ENCODE measurements at places on chromosomes 1 and 21.

- no peak for DNase-seq
Measured at GRCh38 chr1:213201380-213202155, 150.5 kb downstream of the RPS6KC1 start.

DNA sequence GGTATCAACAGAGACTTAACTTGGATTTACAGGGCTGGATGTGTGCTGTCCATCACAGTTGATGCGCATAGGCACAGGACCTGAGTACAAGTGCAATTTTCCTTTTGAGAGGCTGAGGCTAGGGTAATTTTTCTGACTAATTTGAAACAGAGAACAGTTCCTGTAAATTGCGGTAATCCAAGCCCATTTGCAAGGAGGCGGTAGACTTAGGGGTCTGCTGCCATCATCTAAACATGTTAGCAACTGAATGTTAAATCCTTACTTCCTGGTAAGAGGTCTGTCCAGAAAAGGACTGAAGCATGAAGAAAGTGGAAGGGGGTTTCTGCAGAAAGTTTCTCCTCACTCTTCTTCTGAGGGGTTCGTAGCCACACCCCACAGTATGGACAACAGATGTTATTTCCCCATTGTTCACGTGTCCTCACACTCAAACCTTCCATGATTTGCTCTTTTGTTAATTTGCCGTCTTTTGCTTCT is 23.7 kb upstream of the C1orf198 start:
- DNase-seq = no peak

GRCh38 chr1:9062846-9063245 is 6.6 kb downstream of the SLC2A5 start:
- no peak for DNase-seq

DNA sequence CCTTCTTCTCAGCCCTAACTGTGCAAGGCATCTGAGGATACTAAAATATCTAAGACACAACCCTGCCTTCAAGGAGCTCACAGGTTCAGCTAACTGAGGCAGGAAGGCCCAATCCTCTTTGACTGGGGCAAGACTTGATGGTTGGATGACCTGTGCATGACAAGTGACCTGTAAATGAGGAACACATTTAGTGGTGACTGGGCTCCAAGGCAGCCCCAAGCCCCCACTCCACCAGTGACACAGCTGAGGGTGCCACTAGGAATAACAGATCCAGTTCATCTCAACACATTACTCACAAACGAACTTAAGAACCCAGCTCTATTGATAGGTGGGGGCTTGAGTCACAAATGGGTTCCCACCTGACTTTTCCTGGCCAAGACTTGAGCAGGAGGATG is 244.7 kb upstream of the IRF2BP2 start:
- DNase-seq = no peak

DNA sequence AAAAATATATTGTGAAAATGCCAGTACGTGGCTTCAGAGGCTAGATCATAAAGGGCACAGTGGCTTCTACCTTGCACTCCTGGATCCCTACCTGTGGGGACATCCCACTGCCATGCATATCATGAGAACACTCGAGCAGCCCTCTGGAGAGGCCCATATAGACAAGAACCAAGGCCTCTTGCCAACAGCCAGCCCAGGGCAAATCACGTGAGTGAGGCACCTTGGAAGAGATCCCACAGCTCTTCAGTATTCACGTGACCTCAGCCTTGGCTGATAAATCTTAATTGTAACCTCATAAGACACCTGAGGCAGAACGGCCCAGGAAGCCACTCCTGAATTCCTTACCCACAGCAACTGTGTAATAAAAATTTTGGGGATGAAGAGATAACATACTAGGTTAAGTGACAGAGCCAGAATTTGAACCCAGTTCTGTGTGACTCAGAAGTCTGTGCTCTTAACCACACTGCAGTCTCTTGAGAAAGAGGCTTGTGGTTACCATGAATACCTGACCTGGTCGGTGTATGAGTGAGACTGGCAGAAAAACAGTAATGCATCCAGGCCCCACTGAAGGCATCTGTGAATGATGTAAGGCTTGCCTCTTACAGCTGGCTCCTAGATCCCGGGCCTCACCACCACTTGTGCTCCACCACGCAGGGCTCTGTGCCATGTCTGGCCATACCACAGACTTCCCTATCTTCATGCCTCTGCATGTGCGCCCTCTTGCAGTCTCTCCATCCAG is 6.9 kb upstream of the A3GALT2 start:
- peak; percentile 47 for DNase-seq

DNA sequence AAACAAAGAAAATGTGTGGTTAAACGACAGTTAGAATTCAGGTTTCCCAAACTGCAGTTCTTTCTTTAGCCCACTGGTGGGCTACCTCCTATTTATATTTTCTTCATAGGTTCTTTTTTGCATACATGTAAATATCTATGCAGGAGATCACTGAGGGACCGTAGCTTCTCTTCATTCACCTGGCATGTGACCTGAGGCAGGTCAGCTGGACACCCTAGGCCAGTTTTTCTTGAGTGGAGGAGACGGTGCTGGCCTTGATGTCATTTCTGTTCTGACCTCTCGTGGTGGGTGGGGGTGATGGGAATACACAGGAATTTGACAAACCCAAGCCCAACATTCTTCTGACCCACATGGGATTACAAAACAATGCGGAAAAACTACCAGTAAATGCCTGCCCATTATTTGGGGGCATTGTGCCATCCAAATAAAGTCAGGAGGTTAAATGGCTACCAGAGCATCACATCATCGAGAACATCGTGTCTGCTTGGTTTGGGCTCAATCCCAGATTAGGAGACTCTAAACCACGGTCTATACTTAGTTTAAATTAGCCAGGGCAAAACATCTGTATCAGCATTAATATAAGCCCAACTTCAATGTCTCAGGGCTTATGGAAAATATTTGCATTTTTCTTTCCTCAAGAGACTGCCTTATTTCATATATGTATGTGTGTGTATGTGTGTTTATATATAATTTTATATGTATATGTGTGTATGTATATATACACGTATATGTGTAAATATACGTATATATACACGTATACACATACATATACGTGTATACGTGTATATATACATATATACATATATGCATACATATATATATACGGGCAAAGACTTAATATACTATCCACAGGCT is 7.4 kb upstream of the IRF2BP2 start:
- DNase-seq = peak; percentile 25

DNA sequence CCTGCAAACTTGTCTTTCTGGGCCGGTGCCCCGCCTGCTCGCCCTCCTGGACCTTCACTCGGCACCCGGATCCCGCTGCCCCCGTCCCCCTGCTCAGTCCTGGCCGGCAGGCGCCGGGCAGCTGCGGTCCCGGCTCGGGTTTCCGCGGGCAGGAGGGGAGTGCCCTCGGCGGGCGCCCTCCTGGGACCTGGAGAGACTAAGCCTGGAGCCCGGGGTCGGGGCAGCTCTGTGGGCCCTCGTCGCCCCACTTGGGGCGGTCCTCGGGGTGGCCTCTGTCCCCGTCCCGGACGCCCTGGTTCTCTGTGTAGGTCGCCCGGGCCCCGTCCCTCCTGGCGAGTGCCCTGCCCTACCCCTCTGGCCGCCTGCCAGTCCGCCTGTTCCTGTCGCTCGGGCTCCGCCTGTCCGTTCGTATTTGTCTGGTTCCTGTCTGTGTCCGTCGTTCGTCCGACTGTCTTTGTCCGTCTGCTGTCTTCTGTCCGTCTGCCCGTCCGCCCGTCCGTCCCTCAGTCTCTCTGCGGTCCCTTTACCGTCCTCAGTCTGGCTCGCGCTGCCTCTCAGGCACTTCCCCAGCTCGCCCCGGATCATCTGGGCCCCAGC is 490 bp downstream of the SERINC2 start:
- peak; percentile 59 for DNase-seq

- DNase-seq = no peak
Measured at GRCh38 chr1:194647118-194647517, 1460.7 kb upstream of the B3GALT2 start.
